ENCODE measurements at places on chromosomes 11 and 22. TPM values are rescaled to one million over a fixed set of nuclear protein-coding genes. Genes with fewer than 3 reads are reported as not detected.

ANO1 gene
- not detected for total RNA-seq

PRODH gene
- total RNA-seq: not detected

CHKA gene
- total RNA-seq: 8.1 TPM

ZNF280B gene
- 1.0 TPM for total RNA-seq

SCGB1D2 gene
- not detected for total RNA-seq

All from CD4-positive, CD25-positive, alpha-beta regulatory T cell (primary cell).